ENCODE measurements at places on chromosomes 1 and 21. TPM values are rescaled to one million over a fixed set of nuclear protein-coding genes. Genes with fewer than 3 reads are reported as not detected.

The IBA57 gene
- 16.9 TPM for total RNA-seq

The POU3F1 gene
- not detected for total RNA-seq

The ADORA3 gene
- not detected for total RNA-seq

The REN gene
- not detected for total RNA-seq

The DCDC2B gene
- total RNA-seq: not detected

The SLC5A9 gene
- total RNA-seq: not detected

The DCST2 gene
- not detected for total RNA-seq

The NBPF9 gene
- 15.0 TPM for total RNA-seq

The NPHS2 gene
- total RNA-seq: not detected

The KIF26B gene
- 20.9 TPM for total RNA-seq

The ATP1A4 gene
- not detected for total RNA-seq

The MIXL1 gene
- not detected for total RNA-seq

The MLLT11 gene
- 6.1 TPM for total RNA-seq

The MMP23B gene
- 35.2 TPM for total RNA-seq

The IFI16 gene
- 202 TPM for total RNA-seq

The DPT gene
- total RNA-seq: 8.8 TPM

The POGK gene
- total RNA-seq: 28.8 TPM

The MOV10 gene
- total RNA-seq: 31.5 TPM

The ARID1A gene
- total RNA-seq: 17.4 TPM
